Left kidney (tissue), 8 donors: ENCODE measurements at places on chromosomes 7 and 10. TPM values are rescaled to one million over a fixed set of nuclear protein-coding genes. Genes with fewer than 3 reads are reported as not detected.

- DNase-seq, result no peak
Observed at GRCh38 chr10:27391325-27391724, 112.8 kb upstream of the RAB18 start.

The ACTL6B gene
- polyA plus RNA-seq, result not detected

The NODAL gene
- 0.67 TPM for polyA plus RNA-seq

DNA sequence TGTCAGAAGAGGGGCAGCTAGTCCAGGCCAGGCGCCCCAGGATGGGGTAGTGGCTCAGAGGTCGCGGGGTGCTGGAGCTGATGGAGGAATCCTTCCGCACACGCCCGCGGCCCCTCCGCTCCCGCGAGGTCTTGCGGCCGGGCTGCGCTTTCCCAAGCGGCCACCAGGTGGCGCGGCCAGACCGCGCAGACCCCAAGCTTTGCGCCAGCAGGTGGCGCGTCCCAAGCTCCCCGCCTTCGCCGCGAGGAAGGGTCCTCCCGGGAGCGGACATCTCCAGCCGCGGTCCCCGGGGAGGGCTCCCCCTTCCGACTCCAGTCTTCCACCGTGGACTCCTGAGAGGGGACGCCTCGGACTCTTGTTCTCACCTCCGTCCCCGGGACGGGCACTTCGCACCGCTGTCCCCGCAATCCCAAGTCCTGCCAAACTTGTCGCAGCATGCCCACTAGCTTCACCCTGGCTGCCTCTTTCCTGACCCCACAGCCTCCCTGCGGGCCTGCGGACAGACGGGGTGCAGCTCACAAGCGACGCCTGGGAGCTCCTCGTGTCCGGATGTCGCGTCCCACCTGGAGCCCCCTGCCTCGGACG is 19.4 kb downstream of the KCNK18 start:
- peak; percentile 63 for DNase-seq

GRCh38 chr7:152588350-152588749 is 87.6 kb downstream of the XRCC2 start:
- no peak for DNase-seq

GRCh38 chr7:22723181-22723601 is 3.8 kb upstream of the IL6 start:
- no peak for DNase-seq

DNA sequence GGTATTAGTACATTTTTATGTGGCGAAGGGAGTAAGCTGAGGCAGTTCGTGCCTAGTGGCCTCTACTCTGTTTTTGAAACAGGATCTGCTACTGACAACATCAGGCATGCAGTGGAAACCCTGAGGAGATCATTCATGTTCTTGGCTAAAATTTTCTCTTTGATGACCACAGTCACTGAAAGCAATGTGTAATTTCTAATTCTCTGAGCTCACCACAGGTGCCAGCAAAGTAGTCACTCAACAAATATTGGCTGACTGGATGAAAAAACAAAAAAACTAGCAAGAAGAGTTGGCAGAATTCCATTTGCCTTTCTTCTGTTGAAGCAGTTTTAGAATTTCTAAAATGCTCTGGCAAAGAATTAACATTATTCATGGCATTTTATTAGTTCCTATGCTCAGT is 176.5 kb upstream of the KCTD7 start:
- no peak for DNase-seq

The BUB3 gene
- 139 TPM for polyA plus RNA-seq

GRCh38 chr10:126671402-126671975 is 996 bp upstream of the C10orf90 start:
- DNase-seq, result no peak

The GIMAP7 gene
- 12.4 TPM for polyA plus RNA-seq

The MMD2 gene
- not detected for polyA plus RNA-seq

The PDE6C gene
- 2.2 TPM for polyA plus RNA-seq

The NCF1 gene
- 1.2 TPM for polyA plus RNA-seq

The MMP21 gene
- 0.30 TPM for polyA plus RNA-seq

DNA sequence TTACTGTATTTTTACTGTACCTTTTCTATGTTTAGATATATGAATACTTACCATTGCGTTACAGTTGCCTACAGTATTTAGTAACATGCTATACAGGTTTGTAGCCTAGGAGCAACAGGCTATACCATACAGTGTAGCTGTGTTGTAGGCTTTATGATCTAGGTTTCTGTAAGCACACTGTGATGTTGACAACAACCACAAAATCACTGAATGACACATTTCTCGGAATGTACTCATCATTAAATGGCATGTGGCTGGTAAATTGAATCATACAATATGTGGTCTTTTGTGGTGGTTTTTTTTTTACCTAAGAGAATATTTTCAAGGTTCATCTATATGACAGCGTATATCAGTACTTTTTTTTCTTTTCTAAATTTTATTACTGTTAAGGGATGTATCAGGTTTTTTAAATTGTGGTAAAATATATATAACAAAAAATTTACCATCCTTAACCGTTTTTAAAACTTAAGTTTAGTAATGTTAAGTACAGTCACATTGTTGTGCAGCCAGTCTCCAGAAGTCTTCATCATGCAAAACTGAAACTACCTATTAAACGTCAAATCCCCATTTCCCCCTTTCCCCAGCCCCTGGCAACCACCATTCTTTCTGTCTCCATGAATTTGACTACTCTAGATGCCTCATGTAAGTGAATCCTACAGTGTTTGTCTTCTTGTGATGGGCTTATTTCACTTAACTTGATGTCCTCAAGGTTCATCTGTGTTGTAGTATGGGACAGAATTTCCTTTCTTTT is 21.5 kb downstream of the BTAF1 start:
- no peak for DNase-seq

The HERC4 gene
- 66.7 TPM for polyA plus RNA-seq

GRCh38 chr10:102405108-102405571 is 9.6 kb downstream of the NFKB2 start:
- no peak for DNase-seq

The RAPGEF5 gene
- 37.6 TPM for polyA plus RNA-seq

GRCh38 chr7:69173846-69174245 is 424.4 kb upstream of the AUTS2 start:
- DNase-seq, result no peak

- DNase-seq, result no peak
Observed at GRCh38 chr7:107446988-107447387, 22.9 kb upstream of the GPR22 start.

The GNAT3 gene
- not detected for polyA plus RNA-seq

GRCh38 chr7:95886501-95887090 is 114.2 kb downstream of the DYNC1I1 start:
- peak; percentile 14 for DNase-seq

DNA sequence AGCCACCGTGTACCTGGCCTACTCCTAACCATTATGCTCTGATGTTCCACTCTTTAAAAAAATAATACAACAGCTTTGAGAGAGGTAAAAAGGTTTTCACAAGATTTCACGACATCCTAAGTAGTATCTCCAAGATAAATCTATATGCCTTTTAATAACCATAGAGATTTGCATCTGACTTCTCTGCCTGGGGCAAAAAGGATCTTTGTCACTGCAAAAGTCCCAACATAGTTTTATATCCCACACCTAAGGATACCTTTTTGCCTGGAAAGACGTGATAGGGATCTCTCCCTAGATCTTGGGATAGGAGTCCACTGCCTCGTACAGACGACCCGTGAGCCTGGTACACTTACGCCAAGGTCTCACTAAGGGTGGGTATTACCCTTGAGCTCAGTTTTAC is 31.4 kb upstream of the SVIL start:
- DNase-seq, result no peak

- DNase-seq, result no peak
Observed at GRCh38 chr7:72292118-72292517, 120.0 kb downstream of the CALN1 start.

The HECW1 gene
- 9.4 TPM for polyA plus RNA-seq

DNA sequence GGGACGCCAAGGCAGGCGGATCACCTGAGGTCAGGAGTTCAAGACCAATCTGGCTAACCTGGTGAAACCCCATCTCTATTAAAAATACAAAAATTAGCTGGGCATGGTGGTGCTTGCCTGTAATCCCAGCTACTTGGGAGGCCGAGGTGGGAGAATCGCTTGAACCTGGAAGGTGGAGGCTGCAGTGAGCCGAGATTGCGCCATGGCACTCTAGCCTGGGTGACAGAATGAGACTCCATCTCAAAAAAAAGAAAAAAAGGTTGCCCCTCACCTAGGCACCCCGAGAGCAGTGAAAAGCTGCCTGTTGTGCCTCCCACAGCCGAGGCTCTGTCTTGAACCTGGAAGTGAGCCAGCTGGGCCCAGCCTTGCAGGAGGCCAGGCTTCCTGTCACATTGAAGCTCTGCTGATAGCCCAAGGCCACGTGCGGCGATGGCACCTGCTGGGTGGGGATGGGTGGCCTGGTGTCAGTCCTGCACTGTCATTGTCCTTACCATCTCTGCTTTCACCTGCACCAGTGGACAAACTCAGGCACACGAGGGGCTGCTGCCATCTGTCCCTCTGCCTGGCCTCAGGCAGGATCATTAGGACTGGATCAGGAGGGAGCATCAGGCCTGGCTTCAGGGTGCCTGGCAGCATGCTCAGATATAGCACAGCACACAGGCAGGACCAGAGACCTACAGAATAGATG is 37.8 kb downstream of the DNAJB12 start:
- no peak for DNase-seq

GRCh38 chr10:49781247-49781646 is 19.1 kb upstream of the OGDHL start:
- DNase-seq, result no peak

- no peak for DNase-seq
Observed at GRCh38 chr7:114889646-114890285, 32.1 kb upstream of the MDFIC start.

GRCh38 chr10:110502851-110503301 is 5.2 kb downstream of the DUSP5 start:
- no peak for DNase-seq

GRCh38 chr10:60425392-60426110 is 35.9 kb upstream of the ANK3 start:
- DNase-seq, result no peak

The GPR26 gene
- polyA plus RNA-seq, result 0.07 TPM

GRCh38 chr7:114531326-114531725 is 116.7 kb downstream of the FOXP2 start:
- DNase-seq, result no peak

- DNase-seq, result peak; percentile 73
Observed at GRCh38 chr10:92240289-92241157, 50.4 kb downstream of the CPEB3 start.

- DNase-seq, result no peak
Observed at GRCh38 chr7:55066938-55067337, 48.1 kb downstream of the EGFR start.

- DNase-seq, result no peak
Observed at GRCh38 chr7:78499971-78500370, 701.4 kb downstream of the PHTF2 start.

DNA sequence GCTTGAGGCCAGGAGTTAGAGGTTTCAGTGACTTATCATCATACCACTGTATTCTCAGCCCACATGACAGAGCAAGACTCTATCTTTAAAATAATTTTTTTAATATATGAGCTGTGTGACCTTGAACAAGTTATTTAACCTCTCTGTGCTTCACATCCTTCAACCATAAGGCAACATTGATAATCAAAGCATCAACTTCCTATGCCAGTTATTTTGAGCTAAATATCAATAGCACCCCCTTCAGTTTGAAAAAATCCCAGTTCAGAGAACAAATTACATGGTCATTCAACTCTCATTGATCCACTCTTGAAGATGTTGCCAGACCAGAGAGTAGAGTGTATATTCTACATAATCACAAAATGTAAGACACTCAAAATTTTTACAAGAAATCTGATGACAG is 53.0 kb downstream of the ASNS start:
- no peak for DNase-seq

The MPP7 gene
- polyA plus RNA-seq, result 8.8 TPM

The NUTM2E gene
- 0.18 TPM for polyA plus RNA-seq
